ENCODE measurements at places on chromosomes 4 and X. TPM values are rescaled to one million over a fixed set of nuclear protein-coding genes. Genes with fewer than 3 reads are reported as not detected.

DNA sequence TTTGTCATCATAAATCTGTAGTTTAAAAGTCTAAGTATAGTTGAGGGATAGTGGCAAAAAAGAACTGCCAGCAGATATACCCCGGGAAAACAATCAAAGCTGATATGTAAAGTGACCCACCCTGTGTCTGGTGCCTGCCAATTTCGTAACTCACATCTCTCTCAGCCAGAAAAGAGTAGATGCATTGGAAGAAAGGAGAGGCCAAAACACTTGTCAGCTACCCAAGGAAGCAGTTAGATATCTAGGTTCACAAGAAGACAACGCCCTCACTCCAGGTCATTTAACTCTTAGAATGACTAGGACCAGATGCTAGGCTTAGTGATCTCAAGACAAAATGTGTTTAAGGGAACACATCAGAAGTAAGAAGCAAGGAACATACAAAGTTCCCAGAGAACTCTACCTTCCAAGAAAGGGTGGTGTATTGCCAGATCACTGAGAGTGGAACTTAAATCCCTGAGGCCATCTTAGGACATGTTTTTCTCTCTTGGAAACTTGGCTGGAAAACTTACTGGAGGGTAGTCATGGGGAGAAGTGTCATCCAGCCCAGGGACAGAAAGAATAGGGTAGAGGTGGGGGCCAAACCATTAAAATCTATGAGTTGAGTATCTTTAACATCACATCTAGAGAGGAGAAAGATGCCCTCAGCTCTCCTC, 125.9 kb downstream of the SHISA3 start:
- no peak overlapping the region for H3K4me3 ChIP-seq
- H3K27me3 ChIP-seq: no peaks in the 10 kb centered on the region
- no peak overlapping the region for H3K27ac ChIP-seq
- DNase-seq: no peak

- no peaks in the 10 kb centered on the region for H3K4me1 ChIP-seq
- no peak overlapping the region for H3K4me3 ChIP-seq
- H3K27me3 ChIP-seq: no peaks in the 10 kb centered on the region
- no peaks in the 10 kb centered on the region for H3K36me3 ChIP-seq
Measured at GRCh38 chrX:151359931-151360871, 36.8 kb upstream of the VMA21 start.

GRCh38 chr4:23134331-23134730, 441.6 kb downstream of the GBA3 start:
- no peaks in the 10 kb centered on the region for H3K27me3 ChIP-seq
- H3K36me3 ChIP-seq: no peaks in the 10 kb centered on the region
- no peak overlapping the region for H3K27ac ChIP-seq
- no peak overlapping the region for H3K4me3 ChIP-seq

DNA sequence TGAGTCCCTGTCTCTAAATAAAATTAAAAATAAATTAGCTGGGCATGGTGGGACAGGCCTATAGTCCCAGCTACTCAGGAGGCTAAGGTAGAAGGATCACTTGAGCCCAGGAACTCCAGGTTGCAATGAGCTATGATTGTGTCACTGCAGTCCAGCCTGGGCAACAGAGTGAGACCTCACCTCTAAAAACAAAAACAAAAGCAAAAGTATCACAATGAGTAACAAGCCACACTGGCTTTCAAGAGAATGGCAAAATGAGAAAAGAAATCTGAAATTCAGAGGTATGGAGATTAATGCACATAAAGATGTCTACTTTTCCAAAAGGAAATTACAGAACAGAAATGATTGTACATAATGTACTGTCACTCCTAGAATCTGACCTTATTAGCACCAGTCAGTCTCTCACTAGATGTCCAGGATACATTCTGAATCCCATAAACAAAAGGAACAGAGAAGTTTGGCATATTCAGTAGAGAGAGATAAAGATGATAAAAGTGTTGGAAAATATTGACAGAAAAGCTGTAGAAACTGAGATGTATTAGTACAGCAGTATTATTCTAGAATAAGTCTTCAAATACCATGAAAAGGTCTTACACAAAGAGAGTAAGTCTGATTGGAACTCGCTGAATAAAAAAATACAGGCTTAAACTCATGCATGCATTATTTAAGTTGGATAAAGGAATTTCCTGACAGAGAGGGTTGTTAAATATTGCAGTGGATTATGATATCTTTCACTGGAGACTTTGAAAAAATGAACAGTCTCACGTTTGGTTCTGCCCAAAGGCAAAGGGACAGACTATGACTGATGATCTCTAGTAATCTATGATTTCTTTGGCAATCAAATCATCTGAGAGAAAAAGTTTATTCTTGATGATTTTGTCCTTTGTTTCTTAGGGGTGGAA, 102.5 kb downstream of the SH3RF1 start:
- H3K27ac ChIP-seq: peak overlapping the region; percentile 67
- no peaks in the 10 kb centered on the region for H3K27me3 ChIP-seq
- peaks cover 55% of the 10 kb centered on the region for H3K4me1 ChIP-seq
- no peak for DNase-seq

DNA sequence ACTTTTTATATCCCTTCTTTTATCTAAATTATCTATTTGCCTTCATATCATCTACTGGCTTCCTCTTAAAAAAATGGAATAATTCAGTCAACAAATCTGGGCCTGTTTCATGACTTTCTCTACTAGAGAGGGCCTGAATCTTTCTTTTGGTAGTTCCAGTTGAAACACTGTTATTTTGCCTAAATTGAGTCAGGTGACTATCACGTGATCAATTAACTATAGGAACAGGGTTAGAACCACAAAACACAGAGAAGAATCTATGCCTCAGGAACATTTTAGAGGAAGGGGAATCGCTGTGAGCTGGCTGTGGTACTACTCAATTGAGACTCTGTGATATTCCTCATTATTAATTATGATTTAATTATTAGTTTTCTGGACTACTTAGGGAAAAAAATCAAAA, 736.7 kb upstream of the PITX2 start:
- no peaks in the 10 kb centered on the region for H3K27me3 ChIP-seq
- no peaks in the 10 kb centered on the region for H3K4me1 ChIP-seq
- H3K27ac ChIP-seq: no peak overlapping the region
- H3K36me3 ChIP-seq: no peaks in the 10 kb centered on the region
- DNase-seq: no peak

DNA sequence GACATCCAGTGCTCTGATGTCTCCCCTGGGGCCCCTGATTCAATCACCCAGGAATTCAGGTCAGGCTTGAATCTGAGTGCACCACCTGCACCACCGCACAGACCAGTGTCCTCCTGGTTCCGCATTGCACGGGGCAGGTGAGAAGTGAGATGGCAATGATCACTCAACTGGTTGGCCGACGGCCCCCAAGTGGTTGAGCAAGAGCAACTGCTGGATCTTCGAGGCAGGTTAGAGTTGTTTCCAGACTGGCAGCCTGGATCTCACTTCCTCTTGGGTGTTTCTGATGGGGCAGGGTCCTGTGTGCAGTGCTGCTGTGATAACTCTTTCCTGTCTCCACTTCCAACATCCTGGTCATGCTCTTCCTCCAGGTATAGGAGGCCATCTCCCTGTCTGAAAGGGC, 50.4 kb downstream of the C4orf50 start:
- DNase-seq: no peak
- H3K27ac ChIP-seq: no peak overlapping the region
- H3K27me3 ChIP-seq: no peaks in the 10 kb centered on the region
- no peaks in the 10 kb centered on the region for H3K36me3 ChIP-seq

GRCh38 chr4:83138946-83139345, 24.4 kb upstream of the PLAC8 start:
- DNase-seq: no peak
- H3K4me3 ChIP-seq: no peak overlapping the region
- H3K27ac ChIP-seq: no peak overlapping the region
- no peaks in the 10 kb centered on the region for H3K4me1 ChIP-seq

DNA sequence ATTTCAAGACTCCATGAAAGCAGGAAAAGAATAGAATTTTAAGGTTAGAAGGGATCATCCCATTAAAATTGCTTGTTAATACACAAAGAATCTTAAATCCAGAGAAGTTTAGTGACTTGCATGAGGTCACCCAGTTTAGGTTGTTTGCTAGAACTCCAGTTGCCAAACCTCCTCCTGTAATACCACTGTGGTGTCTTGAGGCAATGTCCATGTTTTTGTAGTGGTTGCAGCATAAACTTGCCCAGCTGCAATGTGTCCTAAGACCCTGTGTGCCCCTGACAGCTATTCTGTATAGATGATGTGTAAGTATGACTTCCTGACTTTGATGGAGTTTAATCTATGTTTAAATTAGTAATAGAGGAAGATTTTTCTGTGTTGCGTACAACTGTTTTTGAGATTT, 6.3 kb downstream of the SFRP2 start:
- H3K4me3 ChIP-seq: no peak overlapping the region
- H3K4me1 ChIP-seq: no peaks in the 10 kb centered on the region
- no peak overlapping the region for H3K27ac ChIP-seq
- no peaks in the 10 kb centered on the region for H3K36me3 ChIP-seq
- no peak for DNase-seq

GRCh38 chrX:94400488-94400887, 726.5 kb downstream of the FAM133A start:
- no peaks in the 10 kb centered on the region for H3K4me1 ChIP-seq
- no peak overlapping the region for H3K27ac ChIP-seq
- no peak overlapping the region for H3K4me3 ChIP-seq
- DNase-seq: peak; percentile 18

DNA sequence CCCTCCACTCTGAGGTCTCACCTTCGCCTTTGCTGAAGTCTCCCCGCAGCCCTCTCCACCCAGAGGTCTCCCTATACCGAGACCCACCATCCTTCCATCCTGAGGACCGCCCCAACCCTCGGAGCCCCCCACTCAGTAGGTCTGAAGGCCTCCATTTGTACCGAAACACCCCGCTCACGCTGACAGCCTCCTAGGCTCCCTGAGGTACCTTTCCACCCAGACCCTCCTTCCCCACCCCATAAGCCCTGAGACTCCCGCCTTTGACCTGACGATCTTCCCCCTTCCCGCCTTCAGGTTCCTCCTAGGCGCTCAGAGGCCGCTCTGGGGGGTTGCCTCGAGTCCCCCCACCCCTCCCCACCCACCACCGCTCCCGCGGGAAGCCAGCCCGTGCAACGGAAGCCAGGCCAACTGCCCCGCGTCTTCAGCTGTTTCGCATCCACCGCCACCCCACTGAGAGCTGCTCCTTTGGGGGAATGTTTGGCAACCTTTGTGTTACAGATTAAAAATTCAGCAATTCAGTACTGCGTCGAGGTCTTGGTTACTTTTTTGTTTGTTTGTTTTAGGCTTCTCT, 5.0 kb downstream of the SOD3 start:
- H3K36me3 ChIP-seq: no peaks in the 10 kb centered on the region
- DNase-seq: no peak
- peaks cover 43% of the 10 kb centered on the region for H3K4me1 ChIP-seq
- H3K4me3 ChIP-seq: no peak overlapping the region
- H3K27me3 ChIP-seq: no peaks in the 10 kb centered on the region
- peak overlapping the region; percentile 24 for H3K27ac ChIP-seq

GRCh38 chr4:163137581-163137980, 29.1 kb downstream of the NAF1 start:
- DNase-seq: no peak
- no peaks in the 10 kb centered on the region for H3K27me3 ChIP-seq
- no peaks in the 10 kb centered on the region for H3K36me3 ChIP-seq
- H3K4me3 ChIP-seq: no peak overlapping the region

DNA sequence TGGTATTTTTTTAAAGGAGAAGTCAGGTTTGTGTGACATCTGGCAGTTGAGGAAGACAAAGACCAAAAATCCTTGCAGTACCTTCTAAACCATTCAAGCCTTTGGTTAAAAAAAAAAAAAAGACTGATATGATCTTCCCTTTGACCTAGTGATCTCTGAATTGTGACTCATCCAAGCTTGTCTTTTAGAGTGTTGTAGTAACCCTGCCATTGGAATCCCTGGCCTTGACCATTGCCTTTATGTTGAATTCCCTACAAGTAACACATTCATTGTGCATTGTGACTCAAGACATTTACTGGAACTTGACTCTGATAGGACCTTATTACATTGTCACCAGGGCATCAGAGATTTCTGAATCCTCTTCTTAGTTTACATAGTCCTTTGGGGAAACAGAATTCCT, 1469.0 kb downstream of the TECRL start:
- H3K36me3 ChIP-seq: no peaks in the 10 kb centered on the region
- no peak for DNase-seq
- H3K4me3 ChIP-seq: no peak overlapping the region
- no peaks in the 10 kb centered on the region for H3K27me3 ChIP-seq
- H3K4me1 ChIP-seq: no peaks in the 10 kb centered on the region

GRCh38 chr4:95000076-95000648, 242.4 kb downstream of the BMPR1B start:
- H3K27ac ChIP-seq: no peak overlapping the region
- H3K27me3 ChIP-seq: no peaks in the 10 kb centered on the region
- no peaks in the 10 kb centered on the region for H3K4me1 ChIP-seq
- H3K4me3 ChIP-seq: no peak overlapping the region
- no peaks in the 10 kb centered on the region for H3K36me3 ChIP-seq
- no peak for DNase-seq

DNA sequence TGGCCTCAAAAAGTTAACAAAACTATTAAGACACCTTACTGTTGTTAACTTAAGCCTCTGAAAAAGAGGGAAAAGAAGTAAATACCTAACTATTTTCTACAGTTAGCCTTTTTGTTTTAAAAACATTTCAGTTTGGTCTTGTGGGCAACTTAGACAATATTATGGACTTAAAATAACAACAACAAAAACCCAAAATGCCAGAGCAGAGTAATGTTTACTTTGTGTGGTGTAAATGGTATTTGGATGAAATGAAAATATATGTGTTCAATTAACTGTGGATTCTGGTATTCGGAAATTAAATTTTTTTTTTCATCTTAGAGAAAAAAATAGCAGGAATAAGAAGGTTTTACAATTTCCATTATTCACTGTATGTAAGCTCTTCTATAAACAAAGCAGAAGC, 79.6 kb upstream of the NPNT start:
- no peaks in the 10 kb centered on the region for H3K4me1 ChIP-seq
- no peaks in the 10 kb centered on the region for H3K27me3 ChIP-seq
- no peak overlapping the region for H3K27ac ChIP-seq
- DNase-seq: no peak
- H3K4me3 ChIP-seq: no peak overlapping the region
- H3K36me3 ChIP-seq: no peaks in the 10 kb centered on the region

GRCh38 chrX:12866451-12867377, at the start of gene TLR7:
Gene TLR7, plus strand, starts transcription at chrX:12867072. Its CDS starts 507 bp downstream, at chrX:12867579.
- H3K4me1 ChIP-seq: no peaks in the 10 kb centered on the region
- no peaks in the 10 kb centered on the region for H3K27me3 ChIP-seq
- H3K27ac ChIP-seq: no peak within 1 kb of the TSS
- no peak for DNase-seq
- no peaks in the 10 kb centered on the region for H3K36me3 ChIP-seq

GRCh38 chr4:162557516-162558106, 393.8 kb upstream of the FSTL5 start:
- no peak overlapping the region for H3K27ac ChIP-seq
- H3K36me3 ChIP-seq: no peaks in the 10 kb centered on the region
- no peaks in the 10 kb centered on the region for H3K27me3 ChIP-seq
- no peak for DNase-seq
- H3K4me3 ChIP-seq: no peak overlapping the region

GRCh38 chrX:40209951-40210617, 112.3 kb upstream of the BCOR start:
- no peaks in the 10 kb centered on the region for H3K27me3 ChIP-seq
- H3K36me3 ChIP-seq: no peaks in the 10 kb centered on the region
- H3K27ac ChIP-seq: no peak overlapping the region
- peaks cover 4% of the 10 kb centered on the region for H3K4me1 ChIP-seq

- H3K27ac ChIP-seq: no peak overlapping the region
- no peaks in the 10 kb centered on the region for H3K4me1 ChIP-seq
Measured at GRCh38 chr4:44071959-44072955, 376.4 kb downstream of the KCTD8 start.

PNMA6F gene
- total RNA-seq: not detected

TMEM35A gene
- total RNA-seq: 1.2 TPM

ZNF330 gene
- 42.7 TPM for total RNA-seq

PRDM8 gene
- total RNA-seq: 5.4 TPM

NLRP2B gene
- not detected for total RNA-seq

TCEANC gene
- 6.0 TPM for total RNA-seq

FNIP2 gene
- total RNA-seq: 52.8 TPM

CXCL8 gene
- total RNA-seq: 2.6 TPM

SMIM31 gene
- total RNA-seq: not detected

USP26 gene
- not detected for total RNA-seq

NXF2B gene
- not detected for total RNA-seq

All from thyroid gland (tissue), 4 donors.